ENCODE measurements at places on chromosomes 12 and 14.

DNA sequence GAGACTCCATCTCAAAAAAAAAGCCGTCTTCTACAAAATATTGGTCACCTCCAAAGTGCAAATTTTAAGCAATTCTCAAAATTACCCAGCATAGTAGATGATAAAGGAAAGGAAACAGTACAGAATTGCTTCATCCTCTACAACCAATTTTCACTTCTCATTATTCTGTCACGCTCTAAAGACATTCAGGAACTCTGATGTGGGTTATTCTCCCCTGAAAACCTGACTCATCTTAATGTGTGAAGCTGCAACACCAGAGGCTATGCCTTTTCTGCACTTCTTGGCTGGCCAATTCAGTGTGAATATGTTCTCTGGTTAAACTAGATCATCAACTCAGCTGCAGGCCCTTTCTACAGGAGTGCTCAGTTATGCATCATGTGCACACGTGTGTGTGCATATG, 11.0 kb downstream of the PTGER2 start:
- DNase-seq, result peak; percentile 36

DNA sequence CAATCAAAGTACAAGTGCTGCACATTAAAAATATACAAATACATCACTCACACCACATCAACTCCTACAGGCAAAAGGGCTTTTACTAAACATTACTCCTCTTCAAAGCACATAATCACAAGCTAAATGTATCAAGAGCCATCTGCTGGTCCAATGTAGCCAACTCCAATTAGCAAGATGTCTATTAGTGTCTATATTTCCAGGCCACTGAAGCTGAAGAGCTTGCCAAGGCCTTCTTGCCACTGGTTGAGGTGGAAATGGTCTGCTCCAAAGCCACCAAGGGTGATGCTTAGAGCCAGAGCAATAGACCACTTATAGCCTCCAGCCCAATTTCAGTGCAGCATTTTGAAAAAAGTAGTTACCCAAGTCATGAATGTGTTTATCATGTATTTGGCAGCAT, 54.4 kb downstream of the RASSF9 start:
- DNase-seq, result no peak

- DNase-seq, result no peak
Measured at GRCh38 chr14:96567289-96567899, 65.2 kb downstream of the PAPOLA start.

GRCh38 chr14:62468946-62469345, 576.3 kb downstream of the KCNH5 start:
- no peak for DNase-seq

- no peak for DNase-seq
Measured at GRCh38 chr14:36747411-36748184, 85.9 kb downstream of the PAX9 start.

GRCh38 chr12:79645235-79645630, 45.5 kb downstream of the PAWR start:
- no peak for DNase-seq

- no peak for DNase-seq
Measured at GRCh38 chr14:88163731-88164255, 158.9 kb downstream of the GPR65 start.

GRCh38 chr14:92391726-92392125, 68.8 kb downstream of the SLC24A4 start:
- DNase-seq, result peak; percentile 6

DNA sequence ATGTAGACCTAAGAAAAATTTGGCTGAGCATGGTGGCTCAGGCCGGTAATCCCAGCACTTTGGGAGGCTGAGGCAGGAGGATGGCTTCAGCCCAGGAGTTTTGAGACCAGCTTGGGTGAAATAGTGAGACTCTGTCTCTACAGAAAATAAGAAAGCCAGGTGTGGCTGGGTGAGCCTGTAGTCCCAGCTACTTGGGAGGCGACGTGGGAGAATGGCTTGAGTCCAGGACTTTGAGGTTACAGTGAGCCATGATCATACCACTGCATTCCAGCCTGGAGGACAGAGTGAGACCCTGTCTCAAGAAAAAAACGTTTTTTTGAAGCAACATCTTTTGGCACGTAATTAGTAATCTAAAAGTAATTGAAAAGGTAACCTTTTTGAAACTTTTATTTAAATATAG, 70.9 kb downstream of the FERMT2 start:
- DNase-seq, result no peak

- DNase-seq, result no peak
Measured at GRCh38 chr12:104285740-104286515, 17.6 kb upstream of the EID3 start.

DNA sequence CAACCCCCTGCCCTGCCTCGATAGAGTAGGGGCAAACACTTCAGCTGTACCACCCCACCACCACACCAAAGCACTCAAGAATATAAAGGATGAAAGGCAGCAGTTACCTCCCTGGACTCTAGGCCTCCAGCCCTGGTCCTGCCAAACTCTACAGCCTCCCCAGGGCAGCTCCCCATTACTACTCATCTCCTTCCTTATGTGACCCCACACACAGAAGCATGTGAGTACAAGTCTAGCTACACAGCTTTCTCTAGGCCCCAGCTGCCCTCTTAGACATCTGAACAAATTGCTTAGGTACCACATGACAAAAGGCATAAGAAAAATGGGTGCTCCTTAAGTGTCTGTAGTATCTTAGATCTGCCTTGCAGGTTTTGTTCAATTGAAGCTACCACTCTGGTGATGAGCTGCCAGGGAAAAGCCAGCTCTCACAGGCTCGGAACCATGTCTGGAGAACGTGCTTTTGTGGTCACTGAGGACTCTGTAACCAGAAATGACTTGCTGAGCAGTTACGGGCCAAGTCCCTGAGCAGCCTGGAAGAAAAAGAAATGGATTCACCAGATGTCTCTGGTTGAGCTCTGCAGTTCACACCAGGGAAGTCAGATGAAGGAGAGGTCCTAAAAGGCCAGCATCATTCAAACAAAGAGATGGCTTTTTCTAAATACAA, 32.8 kb downstream of the FMNL3 start:
- DNase-seq, result no peak

Data from CD4-positive, alpha-beta T cell treated with Interferon gamma for 1 hour (primary cell).